ENCODE measurements at places on chromosomes 6 and 20.

GRCh38 chr20:3452690-3453089 is 18.1 kb upstream of the ATRN start:
- DNase-seq: no peak

- DNase-seq: no peak
Observed at GRCh38 chr6:88619951-88620350, 343.5 kb downstream of the RNGTT start.

- DNase-seq: no peak
Observed at GRCh38 chr20:51510169-51510568, 32.4 kb downstream of the NFATC2 start.

- DNase-seq: no peak
Observed at GRCh38 chr6:146914489-146915483, 289.4 kb upstream of the STXBP5 start.

DNA sequence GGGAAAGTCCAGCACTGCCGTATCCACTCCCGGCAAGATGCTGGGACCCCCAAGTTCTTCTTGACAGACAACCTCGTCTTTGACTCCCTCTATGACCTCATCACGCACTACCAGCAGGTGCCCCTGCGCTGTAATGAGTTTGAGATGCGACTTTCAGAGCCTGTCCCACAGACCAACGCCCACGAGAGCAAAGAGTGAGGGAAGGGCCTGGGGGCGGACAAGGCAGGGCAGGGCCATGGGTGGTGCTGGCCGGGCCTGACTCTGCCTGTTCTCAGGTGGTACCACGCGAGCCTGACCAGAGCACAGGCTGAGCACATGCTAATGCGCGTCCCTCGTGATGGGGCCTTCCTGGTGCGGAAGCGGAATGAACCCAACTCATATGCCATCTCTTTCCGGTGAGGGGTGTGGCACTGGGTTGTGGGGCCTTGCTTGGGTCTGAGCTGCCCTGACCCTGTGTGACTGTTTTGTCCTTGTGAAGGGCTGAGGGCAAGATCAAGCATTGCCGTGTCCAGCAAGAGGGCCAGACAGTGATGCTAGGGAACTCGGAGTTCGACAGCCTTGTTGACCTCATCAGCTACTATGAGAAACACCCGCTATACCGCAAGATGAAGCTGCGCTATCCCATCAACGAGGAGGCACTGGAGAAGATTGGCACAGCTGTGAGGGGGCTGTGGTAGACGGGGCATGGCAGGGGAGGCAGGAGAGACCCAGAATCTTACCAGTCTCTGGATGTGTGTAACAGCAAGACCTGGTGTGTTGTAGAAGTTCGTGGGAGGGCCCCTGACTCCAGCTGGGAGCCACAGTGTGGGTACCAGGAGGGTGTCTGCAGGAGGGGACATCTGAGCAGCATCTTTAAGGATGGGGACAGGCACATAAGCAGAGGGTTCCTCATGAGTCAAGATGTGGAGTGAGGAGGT is 29.1 kb downstream of the PLCG1 start:
- no peak for DNase-seq

DNA sequence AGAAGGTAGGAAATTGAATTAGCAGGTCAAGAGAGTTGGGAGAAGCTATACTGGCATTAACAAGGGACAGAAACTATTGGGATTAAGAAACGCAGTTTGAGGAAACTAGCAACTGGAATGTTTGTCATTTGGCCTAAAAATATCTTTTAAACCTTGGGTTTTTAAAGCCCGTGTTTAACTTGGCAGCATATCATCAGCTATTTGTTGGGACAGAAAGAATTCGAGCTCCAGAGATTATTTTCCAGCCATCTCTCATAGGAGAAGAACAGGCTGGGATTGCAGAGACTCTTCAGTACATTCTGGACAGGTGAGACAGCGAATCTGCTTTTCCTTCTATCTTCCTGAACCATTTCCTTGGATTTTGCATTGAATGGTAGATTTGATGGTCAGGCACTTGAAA is 17.8 kb downstream of the ACTR5 start:
- no peak for DNase-seq

GRCh38 chr20:57587989-57588377 is 27.1 kb downstream of the PCK1 start:
- DNase-seq: no peak

DNA sequence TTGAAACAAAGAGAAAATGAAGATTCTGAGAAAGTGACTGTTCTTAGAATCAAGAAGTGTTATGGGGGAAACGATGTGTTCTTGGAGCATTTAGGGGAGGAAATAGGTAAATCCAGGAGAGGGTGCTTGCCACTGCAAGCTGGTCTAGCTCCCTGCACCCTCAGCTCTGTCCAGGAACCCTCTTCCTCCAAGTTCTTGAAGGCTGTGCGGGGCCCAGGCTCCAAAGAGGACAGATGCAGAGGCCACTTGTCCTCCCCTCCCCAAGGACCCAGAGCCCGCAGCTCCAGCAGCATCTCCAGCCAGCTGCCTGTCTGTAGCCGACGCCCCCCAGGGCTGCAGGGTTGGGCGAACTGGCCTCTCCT is 87.9 kb downstream of the CDC5L start:
- DNase-seq: no peak

GRCh38 chr6:29641430-29642148 is 8.6 kb upstream of the GABBR1 start:
- no peak for DNase-seq

DNA sequence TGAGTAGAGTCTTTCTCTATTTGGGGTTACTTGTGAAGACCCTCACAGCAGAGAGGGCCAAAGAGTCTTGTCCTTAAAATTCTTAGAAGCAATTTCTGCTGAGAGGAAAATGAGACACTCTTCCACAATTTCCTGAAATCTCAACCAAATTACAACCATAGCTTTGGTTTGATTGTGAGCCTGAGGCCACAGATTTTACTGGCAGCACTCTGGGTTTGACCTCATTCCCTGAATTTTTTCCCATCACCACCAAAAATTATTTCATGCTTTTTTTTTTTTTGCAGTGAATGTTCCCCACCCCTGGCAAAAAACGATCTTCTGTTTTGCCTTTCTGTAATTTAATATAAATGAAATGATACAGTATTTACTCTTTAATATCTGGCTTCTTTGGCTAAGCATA is 125.5 kb downstream of the THEMIS start:
- DNase-seq: no peak

GRCh38 chr6:98949589-98949988 is 1.8 kb upstream of the FBXL4 start:
- no peak for DNase-seq

DNA sequence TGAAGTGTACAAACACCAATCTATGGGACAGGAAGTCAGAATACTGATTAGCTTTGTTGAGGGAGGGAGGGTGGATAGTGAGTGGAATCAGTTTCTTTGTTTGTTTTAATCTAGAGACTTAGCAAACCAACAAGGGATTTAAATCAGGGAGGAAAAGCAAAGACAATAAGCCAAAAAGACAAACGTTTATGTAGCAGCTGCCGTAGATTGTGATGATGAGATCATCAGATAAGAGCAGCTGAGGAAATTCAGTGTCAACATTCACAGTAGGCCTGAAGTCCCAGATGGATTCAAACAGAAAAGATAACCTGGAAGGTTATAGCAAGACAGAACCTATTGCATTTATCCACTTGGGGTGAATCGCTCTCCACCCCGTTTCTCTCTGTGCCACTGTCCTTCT is 104.9 kb upstream of the SYNDIG1 start:
- DNase-seq: no peak

GRCh38 chr6:15872241-15873103 is 209.6 kb upstream of the DTNBP1 start:
- no peak for DNase-seq

GRCh38 chr6:4491501-4492260 is 284.5 kb upstream of the CDYL start:
- no peak for DNase-seq
